Fibroblast of upper back skin (primary cell): ENCODE measurements at places on chromosomes 2 and 18.

- no peak for DNase-seq
Observed at GRCh38 chr2:20299113-20299512, 51.5 kb downstream of the PUM2 start.

DNA sequence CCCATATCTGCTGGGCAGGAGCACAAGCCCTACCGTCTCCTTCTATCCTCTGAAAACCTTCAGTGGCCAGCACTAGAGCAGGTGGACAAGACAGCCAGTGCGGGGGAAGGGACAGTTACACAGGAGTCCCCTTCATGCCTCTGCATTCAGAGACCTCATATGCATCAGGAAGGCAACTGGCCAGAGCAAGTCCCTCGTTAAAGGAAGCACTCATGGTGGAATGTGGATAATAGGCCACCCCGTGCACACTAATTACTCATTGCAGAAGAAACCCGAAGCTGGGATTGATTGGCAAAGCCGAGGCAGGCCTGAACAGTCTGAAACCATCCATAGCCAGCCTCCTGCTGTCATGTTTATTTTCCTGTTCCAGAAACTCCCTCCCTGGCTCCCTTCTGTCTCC lies 11.2 kb downstream of the KIAA2012 start:
- peak; percentile 43 for DNase-seq

DNA sequence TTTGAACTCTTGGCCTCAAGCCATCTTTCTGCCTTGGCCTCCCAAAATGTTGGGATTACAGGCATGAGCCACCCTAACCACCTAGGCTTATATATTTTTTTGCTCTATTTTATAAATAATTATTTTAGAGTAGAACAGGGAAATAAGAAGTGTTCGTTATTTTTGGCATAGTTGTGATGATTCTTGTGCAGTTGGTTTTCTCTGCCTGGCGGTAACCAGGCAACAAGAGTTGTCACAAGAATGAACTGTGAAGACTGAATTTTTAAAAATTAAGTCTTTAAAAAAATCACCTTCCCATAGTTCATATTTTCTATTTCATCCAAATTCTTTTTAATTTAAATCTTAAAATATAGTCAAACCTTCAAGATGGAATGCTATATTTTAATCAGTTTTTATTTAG lies 310.2 kb downstream of the ARL6IP6 start:
- DNase-seq, result no peak

DNA sequence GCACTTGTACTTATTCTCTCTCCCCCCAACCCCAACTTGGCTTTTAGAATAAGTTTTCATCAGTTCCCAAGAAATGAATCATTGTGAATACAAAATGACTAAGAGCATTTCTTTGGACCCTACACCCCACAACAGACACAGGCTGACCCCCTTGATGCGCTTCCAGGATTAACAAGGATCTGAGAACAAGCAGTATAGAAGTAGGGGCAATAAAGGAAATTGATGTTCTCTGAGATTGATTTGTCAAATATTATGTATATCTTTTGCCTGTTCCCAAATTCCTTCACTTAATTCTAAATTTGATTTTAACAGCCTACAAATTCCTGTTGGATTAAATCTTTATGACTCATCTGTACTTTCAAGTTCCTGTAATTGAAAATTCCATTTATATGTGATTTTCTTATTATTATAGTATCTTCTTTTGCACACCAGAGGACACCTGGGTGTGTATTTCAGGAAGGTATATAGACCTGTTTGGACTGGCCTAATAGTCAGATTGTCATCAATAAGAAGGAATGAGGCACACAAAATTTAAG lies 10.2 kb upstream of the PTPN4 start:
- peak; percentile 78 for DNase-seq

- no peak for DNase-seq
Observed at GRCh38 chr2:133123393-133123792, 444.9 kb downstream of the NCKAP5 start.

DNA sequence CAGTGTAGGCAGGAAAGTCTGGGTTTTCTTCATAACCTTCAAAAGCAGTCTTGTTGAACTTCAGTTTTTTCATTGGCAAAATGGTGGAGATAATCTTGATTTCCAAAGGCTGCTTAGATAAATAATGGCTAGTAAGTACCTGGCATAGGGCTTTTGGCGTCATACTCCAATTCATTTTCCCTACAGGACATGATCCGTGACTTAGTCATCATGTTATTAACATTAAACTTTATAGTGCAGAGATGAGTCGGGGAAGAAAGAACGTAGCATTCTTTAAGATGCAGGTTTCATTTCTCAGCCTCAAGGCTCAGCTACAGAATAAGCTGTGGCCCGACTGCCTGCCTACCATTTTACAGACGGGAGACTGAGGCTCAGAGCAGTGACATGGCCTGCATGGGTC lies 64.0 kb downstream of the RALBP1 start:
- DNase-seq, result peak; percentile 81

GRCh38 chr2:240930096-240930630 lies 24.0 kb downstream of the CROCC2 start:
- no peak for DNase-seq

- DNase-seq, result no peak
Observed at GRCh38 chr2:150480971-150481830, 6.3 kb downstream of the RND3 start.

DNA sequence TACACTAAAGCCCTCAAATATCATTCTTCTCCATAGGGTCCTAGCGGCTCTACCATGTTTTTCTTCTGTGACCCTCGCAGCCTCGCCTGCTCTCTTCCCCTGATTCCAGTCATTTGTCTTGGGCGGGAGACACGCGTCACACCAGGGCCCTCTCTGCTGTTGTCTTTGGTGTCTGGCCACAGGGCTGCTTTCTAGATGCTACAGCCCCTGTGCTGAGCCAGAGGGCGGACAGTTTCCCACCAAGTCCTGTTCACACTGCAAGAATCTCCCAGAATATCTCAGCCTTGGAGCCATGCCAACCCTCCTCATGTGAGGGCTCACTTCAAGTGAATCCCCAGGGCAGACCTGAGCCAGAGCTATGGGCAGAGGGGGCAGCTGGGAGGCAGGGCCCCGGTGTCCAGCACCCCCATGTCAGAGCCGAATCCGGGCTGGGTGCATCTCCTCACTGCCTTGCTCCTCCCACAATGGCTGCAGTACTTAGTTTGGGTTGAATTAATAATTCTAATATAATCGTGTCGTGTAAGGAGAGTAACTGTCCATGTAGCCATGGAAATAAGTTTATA lies 42.1 kb downstream of the DIPK1C start:
- no peak for DNase-seq

DNA sequence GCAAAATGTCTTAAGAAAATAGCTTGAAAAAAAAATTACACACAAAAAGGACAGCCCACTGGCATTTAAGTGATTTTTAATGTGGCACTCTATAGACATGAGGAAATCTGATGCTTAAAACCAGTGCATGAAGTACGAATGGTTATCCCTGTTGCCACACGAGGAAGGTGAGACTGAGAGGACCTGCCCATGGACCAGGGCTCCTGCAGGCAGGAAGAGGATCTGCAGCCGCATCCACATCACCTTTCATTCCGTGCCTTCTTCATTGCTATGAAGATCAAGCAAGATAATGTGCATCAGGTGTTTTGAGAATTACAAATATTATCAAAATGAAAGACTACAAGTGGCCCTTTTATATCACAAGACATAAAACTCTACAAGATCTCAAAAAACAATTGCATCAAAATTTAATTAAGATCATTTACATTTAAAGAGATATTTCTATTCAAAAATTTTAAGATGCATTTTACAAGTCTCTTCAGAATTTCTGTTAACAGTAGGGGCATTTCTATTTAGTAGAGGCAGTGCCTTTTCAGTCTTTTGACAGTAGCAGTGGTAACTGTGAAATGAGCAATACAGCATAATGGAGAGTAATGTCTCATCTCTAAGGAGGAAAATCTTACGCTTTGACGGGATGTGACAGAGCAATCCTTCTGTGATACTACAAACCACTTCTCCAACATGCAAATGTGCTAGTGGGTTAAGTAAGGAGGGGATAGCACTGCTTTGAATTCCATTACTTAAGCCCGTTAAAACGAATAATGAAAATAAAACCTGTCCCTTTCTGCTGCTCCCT lies 83.4 kb downstream of the SLC5A7 start:
- DNase-seq, result no peak

GRCh38 chr18:48621815-48622555 lies 83.2 kb downstream of the CTIF start:
- peak; percentile 50 for DNase-seq

GRCh38 chr2:232875256-232876121 lies 5.4 kb downstream of the SNORC start:
- DNase-seq, result no peak

GRCh38 chr2:196356332-196356731 lies 185.0 kb upstream of the STK17B start:
- no peak for DNase-seq

DNA sequence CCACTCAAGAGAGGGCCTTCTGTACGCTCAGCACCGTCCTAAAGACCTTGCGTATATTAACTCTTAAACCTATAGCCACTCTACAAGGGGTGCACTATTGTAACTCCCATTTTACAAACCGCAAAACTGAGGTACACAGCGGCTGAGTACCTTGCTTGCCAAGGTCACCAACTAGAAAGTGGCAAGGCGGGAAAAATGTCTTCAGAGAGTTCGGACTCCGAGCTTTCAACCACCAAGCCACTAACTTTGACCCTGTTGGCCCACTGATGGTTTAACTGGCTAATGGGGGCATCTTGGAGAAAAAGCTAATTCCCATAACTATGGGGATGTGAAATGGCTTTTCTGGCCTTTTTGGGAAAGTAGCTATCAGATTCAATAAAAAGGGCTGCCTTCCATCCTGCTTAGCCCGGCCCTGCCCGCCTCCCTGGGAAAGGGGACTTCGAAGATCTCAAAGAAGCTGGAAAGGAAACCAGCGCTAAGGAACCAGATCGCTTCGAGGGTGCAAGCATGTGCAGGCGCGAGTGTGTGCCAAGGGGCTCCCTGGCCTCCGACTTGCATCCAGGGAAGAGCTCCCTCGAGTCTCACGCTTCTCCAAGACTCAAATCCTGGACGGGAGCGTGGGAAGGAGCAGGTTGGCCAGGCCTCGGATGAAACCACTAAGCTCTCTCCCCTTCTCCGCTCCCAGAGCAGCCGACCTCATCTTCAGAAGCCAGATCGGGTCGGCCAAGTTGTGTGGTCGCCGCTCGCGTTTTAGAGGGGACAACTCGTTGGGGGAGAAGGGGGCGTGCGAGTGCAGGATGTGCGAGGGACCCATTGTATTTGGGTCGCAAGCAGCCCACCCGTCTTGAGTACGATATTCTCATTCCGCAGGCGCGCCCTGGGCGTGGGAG lies 2.2 kb upstream of the SP5 start:
- DNase-seq, result no peak

- no peak for DNase-seq
Observed at GRCh38 chr18:7941533-7941932, 374.4 kb downstream of the PTPRM start.

GRCh38 chr18:39701055-39701783 lies 2135.6 kb upstream of the CELF4 start:
- DNase-seq, result no peak

- DNase-seq, result no peak
Observed at GRCh38 chr2:117502121-117502520, 312.4 kb upstream of the DDX18 start.

DNA sequence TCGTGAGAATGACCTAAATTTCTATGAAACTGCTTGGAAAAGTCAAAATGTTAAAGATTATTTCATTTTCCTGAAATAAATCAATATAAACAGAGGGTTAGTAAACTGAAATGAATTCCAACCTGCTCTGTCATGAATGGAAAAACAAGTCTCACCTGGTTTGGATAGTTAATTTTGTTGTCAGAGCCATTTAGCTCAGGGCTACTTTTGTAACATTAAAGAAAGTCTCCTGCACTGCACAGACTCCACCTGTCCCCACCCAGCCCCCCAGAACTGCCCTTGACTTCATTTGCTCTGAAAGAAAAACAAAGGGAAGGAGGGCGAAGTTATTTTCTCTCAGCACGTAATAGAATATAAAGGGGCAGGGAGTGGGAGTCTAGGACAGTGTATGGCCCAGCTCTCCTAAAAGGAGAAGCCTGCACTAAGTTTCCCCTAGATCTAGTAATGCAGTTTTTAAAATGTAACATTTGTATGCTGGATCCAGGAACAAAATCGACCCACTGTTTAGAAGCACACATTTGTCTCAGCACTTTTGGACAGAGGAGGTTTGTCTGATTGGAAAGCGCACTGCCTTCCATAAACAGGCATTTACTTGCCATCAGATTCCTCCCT lies 54.2 kb upstream of the ACSL3 start:
- DNase-seq, result no peak

DNA sequence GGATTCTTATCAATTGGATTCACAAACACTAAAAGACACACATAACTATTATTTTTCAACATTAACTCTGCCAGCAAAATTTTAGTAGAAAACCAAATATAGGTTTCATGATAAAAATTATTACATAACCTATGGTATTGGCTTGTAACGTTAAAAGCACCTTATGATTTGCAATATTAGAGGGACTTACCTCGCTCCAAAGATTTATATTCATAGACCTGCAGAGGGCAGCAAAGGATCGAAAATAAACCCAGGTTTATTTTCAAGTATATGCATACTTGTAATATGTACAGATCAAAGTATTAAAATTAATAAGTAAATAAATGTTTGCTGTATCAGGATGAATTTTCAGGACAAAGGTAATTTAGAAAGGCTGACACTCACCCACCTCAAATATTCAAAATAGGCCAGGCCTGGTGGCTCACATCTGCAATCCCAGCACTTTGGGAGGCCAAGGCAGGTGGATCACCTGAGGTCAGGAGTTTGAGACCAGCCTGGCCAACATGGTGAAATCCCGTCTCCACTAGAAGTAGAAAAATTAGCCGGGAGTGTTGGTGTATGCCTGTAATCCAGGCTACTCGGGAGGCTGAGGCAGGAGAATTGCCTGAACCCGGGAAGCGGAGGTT lies 45.3 kb downstream of the LRPPRC start:
- peak; percentile 40 for DNase-seq

DNA sequence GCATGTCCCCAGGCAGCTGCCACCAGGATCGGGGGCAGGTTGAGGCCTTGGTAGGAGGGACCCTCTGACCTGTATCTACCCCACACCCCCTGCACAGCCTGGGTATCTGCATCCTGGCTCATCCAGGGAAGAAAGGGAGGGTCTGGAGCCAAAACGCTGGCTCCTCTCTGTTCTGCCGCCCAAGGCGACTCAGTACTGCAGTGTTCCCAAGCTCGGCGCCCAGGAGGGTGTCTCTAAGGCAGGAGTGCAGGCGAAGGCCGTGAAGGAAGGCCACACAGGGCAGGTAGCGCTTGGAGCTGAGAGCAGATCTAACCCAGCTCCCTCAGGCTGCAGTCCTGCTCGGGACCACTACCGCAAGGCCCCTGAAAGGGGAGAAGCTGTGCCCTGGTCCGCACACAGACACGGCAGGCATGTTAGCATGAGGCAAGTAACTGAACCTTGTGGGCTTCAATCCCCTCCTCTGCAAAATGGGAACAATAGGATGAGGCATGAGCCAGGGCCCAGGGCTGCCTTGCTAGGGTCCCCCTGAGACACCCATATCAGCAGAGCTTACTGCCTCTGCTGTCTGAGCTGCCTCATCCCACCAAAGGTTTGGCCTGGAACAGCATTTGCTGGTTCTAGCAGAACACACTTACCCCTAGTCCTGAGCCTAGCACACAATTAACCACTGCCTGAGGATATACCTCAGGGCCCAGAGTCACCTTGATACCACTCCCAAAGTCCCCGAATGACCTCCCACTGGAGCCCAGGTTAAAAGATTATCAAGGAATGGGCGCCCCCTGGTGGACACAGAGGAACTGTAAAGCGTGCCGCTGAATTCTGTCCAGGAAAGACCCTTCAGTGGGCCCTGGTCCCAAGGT lies 6.5 kb downstream of the PTMA start:
- DNase-seq, result peak; percentile 50

GRCh38 chr2:131827481-131828163 lies 299.9 kb downstream of the CCDC74A start:
- no peak for DNase-seq

- DNase-seq, result no peak
Observed at GRCh38 chr2:239239607-239240413, 161.0 kb downstream of the HDAC4 start.
